Fibroblast of lung (primary cell): ENCODE measurements at places on chromosomes 1 and 21.

- peak; percentile 42 for DNase-seq
These were observed 124.2 kb upstream of the L1TD1 start for GRCh38 chr1:62070384-62071011.

- no peak for DNase-seq
These were observed 231.6 kb downstream of the TPR start for GRCh38 chr1:186143481-186143880.

GRCh38 chr21:44870748-44871495 is 2.6 kb downstream of the PTTG1IP start:
- DNase-seq: no peak

DNA sequence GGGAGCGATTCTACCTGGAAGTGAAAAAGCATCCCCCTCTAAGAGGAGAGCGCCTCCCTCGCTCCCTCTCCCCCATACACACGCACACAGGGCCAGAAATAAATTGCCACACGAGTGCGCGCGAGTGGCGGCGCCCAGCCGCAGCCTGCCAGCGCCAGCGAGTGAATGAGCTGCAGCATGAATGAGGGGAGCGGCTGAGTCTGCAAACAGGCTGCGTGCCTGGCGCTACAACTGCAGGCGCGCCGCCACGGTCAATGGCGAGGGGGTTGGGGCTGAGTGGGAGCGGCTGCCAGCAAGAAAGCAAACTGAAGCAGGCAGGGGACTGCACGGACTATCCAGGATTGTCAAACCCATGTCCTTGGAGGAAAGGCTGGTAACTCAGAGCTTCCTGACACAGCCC is 2.2 kb downstream of the CAMK1G start:
- peak; percentile 46 for DNase-seq

DNA sequence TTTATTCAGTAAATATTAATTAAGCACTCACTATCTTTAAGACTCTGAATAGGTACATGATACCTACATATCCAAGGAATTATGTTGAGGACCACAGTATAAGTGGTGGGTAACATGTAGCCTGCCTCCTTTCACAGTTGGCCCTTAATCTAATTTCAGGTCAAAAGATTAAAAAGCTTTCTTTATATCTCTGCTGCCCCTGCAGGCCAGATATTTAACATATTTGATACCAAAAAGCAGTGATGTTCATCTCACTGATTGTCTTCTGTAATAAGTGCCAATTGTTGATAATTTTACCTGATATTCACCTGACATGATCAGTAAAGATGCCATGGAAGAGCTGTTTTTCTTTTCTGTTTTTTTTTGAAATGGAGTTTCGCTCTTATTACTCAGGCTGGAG is 36.5 kb downstream of the RLF start:
- DNase-seq: no peak
